T-cell (primary cell): ENCODE measurements at places on chromosomes 6 and 20. TPM values are rescaled to one million over a fixed set of nuclear protein-coding genes. Genes with fewer than 3 reads are reported as not detected.
A peak's percentile ranks its signal among the peaks of the same experiment; 100 is the strongest.

The PNLDC1 gene
- 0.28 TPM for total RNA-seq

DNA sequence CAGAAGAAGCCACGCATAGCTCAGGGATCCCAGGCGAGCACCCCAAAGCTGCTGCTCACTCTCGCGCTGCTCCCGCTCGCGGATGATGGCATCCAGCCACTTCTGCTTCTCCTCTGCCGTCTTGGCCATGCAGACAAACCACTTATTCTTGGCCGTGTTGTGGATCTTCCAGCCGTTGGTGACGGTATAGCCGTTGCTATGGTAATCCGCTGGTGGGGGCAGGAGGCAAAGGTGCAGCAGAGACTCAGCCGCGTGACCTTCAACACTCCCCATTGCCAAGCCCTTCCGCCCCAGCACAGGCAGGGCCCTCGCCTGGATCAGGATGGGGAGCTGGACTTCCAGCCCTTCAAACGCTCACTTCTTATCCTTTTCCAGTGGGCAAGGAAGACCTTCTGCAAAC is 136.9 kb downstream of the PREX1 start:
- H3K27ac ChIP-seq, result no peak overlapping the region
- DNase-seq, result no peak
- H3K36me3 ChIP-seq, result peaks cover 5% of the 10 kb centered on the region
- peaks cover 26% of the 10 kb centered on the region for H3K4me1 ChIP-seq

The LATS1 gene
- 43.3 TPM for total RNA-seq

DNA sequence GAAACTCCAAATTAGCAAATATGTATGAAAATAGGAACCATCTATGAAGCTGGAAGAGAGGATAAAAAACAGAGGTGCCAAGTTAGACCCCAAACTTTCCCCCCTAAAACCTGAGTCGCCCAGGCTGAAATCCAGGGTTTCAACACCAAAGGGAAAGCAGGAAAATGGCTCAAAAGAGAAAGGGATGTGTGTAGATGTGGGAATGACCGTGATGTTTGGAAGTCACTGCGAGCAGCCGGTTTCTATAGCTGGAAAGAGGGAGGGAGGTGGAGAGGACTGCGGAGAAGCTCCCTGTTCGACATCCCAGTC is 4.5 kb downstream of the RING1 start:
- peaks cover 4% of the 10 kb centered on the region for H3K4me1 ChIP-seq
- H3K4me3 ChIP-seq, result peak overlapping the region; percentile 36
- no peak for DNase-seq
- H3K27me3 ChIP-seq, result peaks cover 52% of the 10 kb centered on the region
- peaks cover 24% of the 10 kb centered on the region for H3K36me3 ChIP-seq
- no peak overlapping the region for H3K27ac ChIP-seq
